Stimulated activated CD8-positive, alpha-beta memory T cell treated with anti-CD3 and anti-CD28 coated beads, Interleukin-7, amount 100 ng/mL, for 1 hour (primary cell): ENCODE measurements at places on chromosomes 13 and 19.

GRCh38 chr13:107028751-107029150 is 460.8 kb upstream of the ARGLU1 start:
- no peak for DNase-seq

- no peak for DNase-seq
Measured at GRCh38 chr13:85544756-85545155, 254.5 kb downstream of the SLITRK6 start.

DNA sequence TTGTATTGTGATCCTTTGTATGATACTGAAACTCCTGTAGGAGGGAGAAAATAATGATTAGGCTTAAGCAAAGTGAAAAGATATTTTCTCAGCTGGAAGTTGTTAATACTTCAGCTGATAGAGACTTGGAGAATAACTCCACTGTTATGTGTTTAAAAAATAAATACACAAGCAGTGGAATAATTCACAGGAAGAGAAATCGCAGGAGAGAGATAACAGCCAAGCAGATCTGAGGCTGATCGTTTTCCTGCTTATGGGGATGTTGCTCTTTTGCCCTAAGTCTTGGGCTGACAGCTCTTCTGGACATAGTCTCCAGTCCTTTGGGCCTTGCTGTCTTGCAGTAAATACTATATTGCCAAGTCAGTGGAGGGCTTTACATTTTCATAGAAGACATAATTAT is 93.3 kb downstream of the OLFM4 start:
- no peak for DNase-seq

DNA sequence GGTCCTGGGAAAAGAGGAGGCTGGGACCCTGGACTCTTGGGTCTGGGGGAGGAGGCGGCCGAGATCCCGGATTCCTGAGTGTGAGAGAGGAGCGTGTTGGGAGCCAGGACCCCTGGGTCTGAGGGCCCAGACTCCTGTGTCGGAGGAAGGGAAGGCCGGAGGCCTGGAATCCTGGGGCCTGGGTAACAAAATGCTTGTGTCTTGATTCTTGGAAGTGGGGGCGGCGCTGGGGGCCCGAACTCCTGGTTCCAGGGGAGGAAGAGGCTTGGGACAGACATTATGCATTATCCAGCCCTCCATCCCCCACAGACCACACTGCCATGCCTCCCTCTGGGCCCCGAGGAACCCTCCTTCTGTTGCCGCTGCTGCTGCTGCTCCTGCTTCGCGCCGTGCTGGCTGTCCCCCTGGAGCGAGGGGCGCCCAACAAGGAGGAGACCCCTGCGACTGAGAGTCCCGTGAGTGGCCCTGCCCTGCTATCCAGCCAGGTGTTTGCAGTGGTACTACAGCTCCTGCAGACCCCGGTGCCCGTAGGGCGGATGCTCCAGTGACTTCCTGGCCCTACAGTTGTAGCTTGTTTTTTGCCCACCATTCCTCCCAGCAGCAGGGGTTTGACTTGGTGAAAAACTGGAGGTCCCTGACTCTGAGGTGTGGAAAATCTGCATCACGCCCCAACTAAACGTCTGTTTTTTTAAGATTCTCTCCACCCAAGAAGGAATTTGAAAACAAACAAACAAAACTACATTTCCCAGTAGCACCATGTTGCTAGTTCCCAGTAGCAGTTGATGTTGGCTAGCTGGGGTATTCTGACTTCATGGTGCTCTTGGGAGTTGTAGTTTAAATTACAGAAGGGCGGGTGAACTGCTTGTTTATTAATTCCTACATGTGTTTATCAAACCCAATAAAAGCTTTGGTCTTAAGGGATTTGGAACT is 630 bp downstream of the NUCB1 start:
- no peak for DNase-seq

GRCh38 chr19:47239610-47240296 is 8.8 kb upstream of the BBC3 start:
- no peak for DNase-seq

DNA sequence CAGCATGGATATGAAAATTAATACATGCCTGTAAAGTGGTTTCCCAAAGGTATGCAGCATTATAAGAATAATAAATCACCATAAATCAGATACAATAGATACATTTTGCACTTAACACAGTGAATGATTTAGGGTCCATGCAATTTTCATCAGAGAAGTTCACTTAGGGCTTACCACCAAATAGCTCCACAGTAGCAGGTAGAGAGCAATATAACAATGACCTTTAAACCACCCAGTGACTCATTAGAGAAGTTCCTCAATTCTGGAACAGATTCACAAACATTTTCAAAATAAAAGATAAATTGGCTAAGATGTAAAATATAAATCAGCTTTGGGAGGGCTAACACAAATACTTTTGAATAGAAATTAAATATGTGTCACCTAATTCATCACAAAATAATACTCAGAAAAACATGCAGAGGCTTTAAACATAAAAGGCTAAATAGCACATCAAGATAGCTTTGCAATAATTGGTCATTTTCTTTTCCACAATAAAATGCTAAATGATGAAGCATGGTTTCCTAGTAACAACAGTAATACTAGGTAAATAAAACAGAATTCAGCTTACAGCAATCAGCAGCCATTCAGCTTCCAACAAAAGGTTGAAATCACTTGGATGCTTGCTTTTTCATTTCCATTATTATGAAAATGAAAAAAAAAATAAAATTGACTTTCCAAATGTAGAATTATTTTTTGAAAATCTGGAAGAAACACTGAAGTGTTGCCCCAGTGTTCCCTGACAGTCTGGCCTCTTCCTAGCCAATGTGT is 84.3 kb upstream of the NBEA start:
- no peak for DNase-seq

GRCh38 chr19:29667901-29668341 is 2.7 kb downstream of the PLEKHF1 start:
- DNase-seq, result no peak

DNA sequence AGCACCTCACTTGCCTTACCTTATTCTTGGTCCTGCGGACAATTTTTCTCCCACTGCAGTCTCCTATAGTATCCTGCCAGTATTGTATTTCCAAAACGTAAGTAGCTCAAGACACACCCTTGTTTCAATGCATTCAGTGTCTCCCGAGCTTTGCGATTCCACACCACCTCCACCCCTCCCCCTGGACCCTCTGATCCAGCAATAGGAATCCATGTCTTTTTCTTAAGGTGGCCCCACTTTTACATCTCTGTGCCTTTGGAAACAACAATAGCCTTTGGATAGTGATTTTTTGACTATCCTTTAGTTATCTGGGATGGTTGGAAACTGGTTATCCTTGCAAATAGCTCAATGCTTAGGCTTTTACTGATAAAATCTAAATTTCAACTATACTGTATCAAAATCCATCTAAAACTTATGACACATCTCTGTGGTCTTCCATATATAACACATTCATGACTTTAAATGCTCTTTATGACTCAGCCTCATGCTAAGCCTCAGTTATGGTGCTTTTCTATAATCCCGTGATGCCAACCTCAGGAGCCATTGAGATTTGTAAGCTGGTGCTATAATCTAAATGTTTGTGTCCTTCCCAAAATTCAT is 27.1 kb downstream of the FAM216B start:
- no peak for DNase-seq

DNA sequence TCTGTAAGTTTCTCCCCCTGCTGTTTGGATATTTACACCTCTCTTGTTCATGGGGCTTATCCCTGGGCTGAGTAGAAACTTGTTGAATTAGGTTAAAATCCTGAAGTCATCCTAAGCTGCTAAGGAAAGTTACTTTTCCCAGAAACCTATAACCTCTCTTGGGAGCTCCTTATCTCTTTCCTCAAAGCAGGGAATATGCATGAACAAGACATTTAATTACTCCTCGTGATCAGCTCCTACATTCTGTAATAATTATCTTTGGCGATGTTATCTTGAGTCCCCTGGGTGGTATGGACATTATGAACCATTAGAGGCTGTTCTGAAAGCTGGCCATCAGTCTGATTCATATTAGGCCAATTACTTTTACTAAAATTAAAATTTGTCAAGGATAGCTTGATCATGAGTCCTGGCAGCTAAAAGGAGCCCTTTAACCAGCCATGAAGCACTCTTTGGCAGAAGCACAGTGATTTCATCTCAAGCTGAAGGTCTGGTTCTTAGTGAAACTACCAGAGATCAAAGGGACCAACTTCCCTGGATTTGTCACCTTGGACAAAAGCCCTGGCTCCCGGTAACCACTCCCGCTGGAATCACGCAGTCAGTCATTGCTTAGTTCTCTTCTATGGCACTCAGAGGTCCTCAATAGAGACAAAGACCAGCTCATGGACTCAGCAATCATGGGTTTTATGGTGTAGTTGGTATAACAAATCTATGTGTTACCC is 811.8 kb downstream of the UQCRFS1 start:
- DNase-seq, result no peak

- DNase-seq, result no peak
Measured at GRCh38 chr19:10921910-10922637, 6.4 kb downstream of the YIPF2 start.

DNA sequence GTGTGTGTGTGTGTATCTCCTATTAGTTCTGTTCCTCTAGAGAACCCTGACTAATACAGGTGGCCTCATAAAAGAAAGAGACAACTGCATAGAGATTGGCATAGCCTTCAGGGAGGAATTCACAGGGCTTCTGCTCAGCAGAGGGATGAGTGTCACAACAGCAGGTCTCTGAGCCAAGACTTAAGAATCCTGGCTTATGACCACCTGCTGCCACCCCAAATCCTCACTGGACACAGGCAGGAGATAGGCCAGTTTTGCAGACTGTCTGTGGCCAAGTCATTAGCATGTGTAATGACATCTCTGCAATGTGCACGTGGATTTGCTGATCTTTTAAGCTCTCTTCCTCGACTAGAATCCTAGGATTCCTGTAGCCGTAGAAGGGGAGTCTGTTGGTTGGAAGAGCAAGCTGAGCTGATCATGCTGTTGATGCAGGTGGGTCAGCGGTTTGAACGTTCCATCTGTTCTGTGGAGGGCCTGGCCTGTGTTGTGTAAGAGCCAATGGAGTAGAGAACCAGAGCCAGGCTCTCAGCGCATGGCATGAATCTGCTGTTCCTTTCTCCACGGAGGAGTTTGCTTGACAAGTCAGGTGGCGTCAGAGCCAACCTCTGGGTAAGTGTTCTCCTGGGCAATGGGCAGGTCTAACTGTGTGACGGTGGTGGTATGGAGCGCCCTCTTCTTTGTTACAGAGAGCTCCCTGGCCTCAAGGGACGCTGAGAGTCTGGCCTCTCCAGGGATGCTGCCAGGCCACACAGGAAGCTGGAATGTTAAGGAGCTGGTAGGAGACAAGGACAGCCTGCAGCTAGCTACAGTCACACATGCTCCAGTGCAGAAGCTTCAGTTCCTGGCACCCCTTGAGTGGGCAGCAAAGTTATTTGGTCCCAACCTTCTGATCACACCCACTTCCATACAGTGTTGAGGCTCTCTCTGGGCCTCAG is 503.1 kb downstream of the FOXO1 start:
- DNase-seq, result no peak

GRCh38 chr19:55620410-55621204 is 3.8 kb downstream of the ZNF784 start:
- no peak for DNase-seq

- no peak for DNase-seq
Measured at GRCh38 chr13:61905054-61905453, 489.4 kb upstream of the PCDH20 start.

GRCh38 chr19:47036097-47036651 is 12.2 kb downstream of the TMEM160 start:
- no peak for DNase-seq

GRCh38 chr13:36211567-36211966 is 2.8 kb downstream of the SOHLH2 start:
- no peak for DNase-seq

- DNase-seq, result no peak
Measured at GRCh38 chr19:47094557-47095475, 18.8 kb downstream of the ZC3H4 start.

- no peak for DNase-seq
Measured at GRCh38 chr13:112248862-112249592, 127.1 kb upstream of the SPACA7 start.

DNA sequence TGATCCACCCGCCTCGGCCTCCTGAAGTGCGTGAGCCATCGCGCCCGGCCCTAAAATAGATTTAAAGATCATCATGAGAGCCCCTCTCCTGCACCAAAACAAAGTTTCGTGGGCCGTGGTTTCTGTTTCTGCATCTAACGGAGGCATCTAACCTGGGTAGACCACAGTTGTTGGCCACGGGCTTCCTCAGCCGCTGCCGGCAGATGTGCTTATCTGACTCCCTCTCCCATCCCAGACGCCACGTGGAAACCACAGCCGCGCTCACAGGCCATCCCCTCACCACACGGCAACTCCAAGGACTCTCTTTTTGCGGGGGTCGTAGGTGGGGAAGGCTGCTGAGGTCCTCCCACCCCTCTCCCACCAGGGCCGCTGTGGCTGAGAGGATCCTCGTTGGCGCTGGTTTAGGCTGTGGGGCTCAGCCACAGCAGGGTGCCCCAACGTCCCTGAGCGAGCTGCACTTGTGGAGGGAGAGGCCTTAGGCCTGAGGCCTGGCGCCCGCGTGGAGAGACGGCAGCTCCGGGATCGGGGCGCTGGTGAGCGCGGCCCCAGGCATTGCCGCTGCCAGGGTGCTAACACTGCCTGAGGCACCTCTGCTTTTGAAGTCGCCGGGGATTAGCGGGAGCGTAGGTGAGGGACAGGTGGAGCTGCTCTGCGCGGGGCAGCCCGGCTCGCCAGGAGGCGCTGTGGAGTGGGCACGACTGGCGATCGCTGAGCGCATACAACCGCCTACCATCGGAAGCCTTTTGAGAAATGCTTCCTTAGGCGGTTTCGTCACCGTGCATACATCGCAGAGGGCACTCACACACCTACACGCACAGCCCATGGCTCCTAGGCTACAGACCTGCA is 8.9 kb downstream of the ZSCAN1 start:
- DNase-seq, result no peak

- no peak for DNase-seq
Measured at GRCh38 chr13:49635599-49636433, 7.5 kb downstream of the ARL11 start.

GRCh38 chr13:68872338-68872737 is 1235.3 kb upstream of the ATXN8OS start:
- no peak for DNase-seq

- DNase-seq, result no peak
Measured at GRCh38 chr19:15120135-15121026, 13.2 kb downstream of the SYDE1 start.

DNA sequence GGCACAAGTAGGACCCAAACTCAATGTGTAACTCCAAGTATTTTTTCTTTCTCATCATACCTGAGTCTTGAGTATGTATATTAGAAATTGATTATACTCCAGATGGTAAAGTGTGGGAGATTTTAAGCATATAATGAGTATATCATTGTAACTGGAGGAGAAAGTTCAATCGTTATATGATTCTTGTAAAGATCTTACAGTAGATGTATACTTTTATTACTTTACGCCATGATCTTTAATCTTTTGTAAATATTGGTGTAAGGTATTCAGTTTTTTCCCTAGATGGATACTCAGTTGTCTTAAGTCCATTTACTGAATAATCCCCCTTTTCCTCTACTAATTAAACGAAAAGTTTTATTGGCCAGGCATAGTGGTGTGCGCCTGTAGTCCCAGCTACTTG is 25.2 kb downstream of the PAN3 start:
- DNase-seq, result no peak

- DNase-seq, result no peak
Measured at GRCh38 chr19:47239152-47239551, 8.2 kb upstream of the BBC3 start.
